ENCODE measurements at places on chromosomes 7 and 10. TPM values are rescaled to one million over a fixed set of nuclear protein-coding genes. Genes with fewer than 3 reads are reported as not detected.

Gene GIMAP6
- 0.56 TPM for total RNA-seq

Gene GSDME
- 19.8 TPM for total RNA-seq

Gene UNCX
- total RNA-seq = not detected

DNA sequence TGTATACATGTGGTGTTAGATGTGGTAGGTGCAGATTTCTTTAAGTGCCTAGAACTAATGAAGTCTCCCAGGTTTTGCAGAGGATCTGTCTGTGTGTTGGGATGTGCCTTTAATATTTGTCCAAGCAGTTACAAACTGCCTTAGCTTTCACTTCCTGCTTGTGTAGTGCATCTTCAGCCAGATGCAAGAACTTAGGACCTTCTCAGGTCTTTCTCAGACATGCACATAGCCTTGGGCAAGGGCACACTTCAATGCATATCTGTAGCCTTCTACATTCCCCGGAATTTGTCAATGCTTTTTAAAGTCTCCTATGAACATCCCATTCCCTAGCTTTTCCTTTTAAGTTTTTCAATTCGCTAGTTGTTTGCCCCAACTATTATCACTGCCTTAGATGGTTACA, 47.2 kb upstream of the SLC39A12 start:
- DNase-seq = no peak

- DNase-seq = no peak
Observed at GRCh38 chr10:24467605-24468004, 256.1 kb downstream of the ARHGAP21 start.

DNA sequence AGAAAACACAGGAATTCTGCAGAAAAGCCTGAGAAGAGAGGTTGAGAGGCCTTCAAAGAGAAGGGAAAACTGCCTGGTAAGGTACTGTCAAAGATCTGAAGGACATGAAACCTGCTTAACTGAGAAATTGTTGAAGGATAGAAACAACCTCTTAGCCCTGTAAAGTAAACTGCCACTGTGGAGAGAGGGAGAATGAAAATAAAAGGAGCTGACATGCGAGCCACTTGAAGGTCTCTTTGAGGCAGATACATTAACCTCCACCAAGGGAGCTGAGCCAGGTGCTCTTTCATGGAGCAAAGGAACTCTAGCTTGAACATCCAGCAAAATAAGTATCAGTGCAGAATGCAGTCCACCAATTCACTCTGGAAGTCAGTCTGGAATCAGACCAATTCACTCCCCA, 108.8 kb upstream of the FEZF1 start:
- DNase-seq = no peak

DNA sequence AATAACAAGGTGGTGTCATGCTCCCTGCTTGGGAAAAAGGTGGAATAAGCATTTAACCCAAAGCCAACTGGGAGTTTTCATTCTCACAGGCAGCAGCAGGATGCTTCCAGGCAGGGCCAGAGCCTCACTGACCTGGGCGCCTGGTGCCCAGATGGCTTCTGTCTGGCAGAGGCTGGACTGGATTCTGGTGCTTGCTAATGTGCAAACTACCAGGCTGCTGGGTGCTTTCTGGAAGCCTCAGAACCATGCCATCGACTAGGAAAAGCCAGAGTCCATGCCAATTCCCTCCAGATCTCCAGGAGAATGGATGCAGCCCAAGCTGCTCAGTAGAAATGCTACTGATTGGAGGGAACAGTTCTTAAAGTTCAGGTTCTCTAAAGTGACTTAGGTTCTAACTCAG, 36.2 kb downstream of the VIPR2 start:
- no peak for DNase-seq

- no peak for DNase-seq
Observed at GRCh38 chr10:111139567-111139966, 62.7 kb downstream of the ADRA2A start.

- no peak for DNase-seq
Observed at GRCh38 chr7:155449008-155449868, 8.7 kb upstream of the EN2 start.

All from H4 (cell line).